ENCODE measurements at places on chromosomes 6 and 20.

DNA sequence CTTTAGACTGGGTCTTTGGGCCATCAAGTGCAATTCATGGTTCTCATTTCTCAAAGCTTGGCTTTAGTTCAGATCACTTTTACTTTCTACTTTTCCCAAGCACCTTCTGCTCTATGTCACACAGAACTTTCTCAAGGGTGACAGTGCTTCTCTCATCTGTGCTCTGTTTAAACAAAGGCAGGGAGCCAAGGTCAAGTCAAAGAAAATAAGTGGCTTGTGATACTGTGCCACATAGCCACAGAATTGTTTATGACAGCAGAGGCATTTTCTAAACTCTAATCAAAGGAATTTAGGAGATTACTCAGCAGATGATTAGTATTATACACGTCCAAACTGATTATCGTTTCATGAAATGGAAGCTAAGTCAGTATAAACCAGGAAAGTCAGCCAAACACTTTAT lies 348.0 kb downstream of the HDGFL1 start:
- DNase-seq, result no peak

- peak; percentile 95 for DNase-seq
Observed at GRCh38 chr20:2524709-2525506, 11.5 kb upstream of the TMC2 start.

GRCh38 chr6:12955956-12956355 lies 239.4 kb downstream of the PHACTR1 start:
- no peak for DNase-seq

- DNase-seq, result no peak
Observed at GRCh38 chr6:4153514-4153985, 18.2 kb upstream of the ECI2 start.

DNA sequence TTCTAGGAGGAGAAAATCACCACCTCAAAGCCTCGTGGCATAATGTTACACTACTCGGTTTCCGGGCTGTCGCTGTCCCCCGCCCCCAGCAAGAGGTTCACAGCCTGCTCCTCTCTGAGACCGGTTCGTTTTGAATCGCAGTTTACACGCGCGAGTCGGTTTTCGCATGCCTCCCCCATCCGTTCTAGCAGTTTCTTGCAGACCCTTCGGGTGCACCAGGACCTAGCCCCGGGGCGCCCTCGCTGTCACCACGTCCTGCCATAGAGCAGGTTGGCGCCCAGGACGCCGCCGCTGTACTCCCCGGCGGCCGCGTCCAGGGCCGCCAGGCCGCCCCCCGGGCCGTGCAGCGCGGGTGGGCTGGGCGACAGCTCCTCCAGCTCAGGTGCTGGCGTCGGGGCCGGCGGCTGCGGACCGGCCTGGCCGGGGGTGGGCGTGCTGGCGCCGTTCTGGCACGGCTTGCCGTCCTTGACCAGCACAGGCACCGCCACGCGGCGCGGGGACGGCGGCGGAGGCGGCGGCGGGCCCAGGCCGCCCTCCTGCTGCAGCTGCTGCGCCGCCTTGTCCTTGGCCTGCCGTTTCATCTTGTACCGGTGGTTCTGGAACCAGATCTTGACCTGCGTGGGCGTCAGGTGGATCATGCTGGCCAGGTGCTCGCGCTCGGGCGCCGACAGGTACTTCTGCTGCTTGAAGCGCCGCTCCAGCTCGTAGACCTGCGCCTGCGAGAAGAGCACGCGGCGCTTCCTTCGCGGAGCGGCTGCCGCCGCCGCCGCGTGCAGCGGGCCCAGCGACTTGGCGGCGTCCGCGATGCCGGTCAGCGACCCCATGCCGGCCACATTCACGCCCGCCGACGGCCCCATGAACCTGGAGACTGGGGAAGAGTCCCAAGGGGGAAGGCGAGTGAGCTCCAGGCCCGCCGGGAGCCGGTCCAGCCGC lies 1.4 kb downstream of the NKX2-4 start:
- peak; percentile 74 for DNase-seq

GRCh38 chr6:320351-321157 lies 28.3 kb downstream of the DUSP22 start:
- no peak for DNase-seq

All from osteoblast (primary cell).